Inflammatory macrophage treated with lipopolysaccharide for 1 hour (primary cell): ENCODE measurements at places on chromosomes 1 and 21.

DNA sequence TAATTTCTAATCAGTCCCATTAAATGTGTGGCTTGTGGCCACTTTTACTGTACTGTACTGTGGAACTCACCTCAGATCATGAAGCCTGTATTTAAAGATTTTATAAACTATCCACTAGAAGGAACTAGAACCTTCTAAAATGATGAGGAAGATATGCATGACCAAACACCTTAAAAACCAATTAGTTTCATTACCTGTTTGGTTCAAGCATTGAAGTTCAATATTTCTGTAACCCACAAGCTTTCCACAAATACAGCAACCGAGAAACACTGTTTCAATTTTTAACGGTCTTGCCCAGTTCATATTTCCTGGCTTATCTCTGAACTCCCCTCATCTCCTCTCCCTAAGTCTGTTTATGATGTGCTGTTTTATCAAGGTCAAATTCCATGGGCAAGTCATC is 264.3 kb upstream of the PLD5 start:
- DNase-seq = no peak

GRCh38 chr1:51666478-51666877 is 49.6 kb downstream of the OSBPL9 start:
- DNase-seq = peak; percentile 41

GRCh38 chr1:242534753-242535152 is 10.3 kb upstream of the PLD5 start:
- no peak for DNase-seq

GRCh38 chr1:5501206-5501930 is 490.9 kb downstream of the NPHP4 start:
- DNase-seq = no peak

GRCh38 chr1:33321178-33321577 is 280 bp upstream of the A3GALT2 start:
- no peak for DNase-seq

DNA sequence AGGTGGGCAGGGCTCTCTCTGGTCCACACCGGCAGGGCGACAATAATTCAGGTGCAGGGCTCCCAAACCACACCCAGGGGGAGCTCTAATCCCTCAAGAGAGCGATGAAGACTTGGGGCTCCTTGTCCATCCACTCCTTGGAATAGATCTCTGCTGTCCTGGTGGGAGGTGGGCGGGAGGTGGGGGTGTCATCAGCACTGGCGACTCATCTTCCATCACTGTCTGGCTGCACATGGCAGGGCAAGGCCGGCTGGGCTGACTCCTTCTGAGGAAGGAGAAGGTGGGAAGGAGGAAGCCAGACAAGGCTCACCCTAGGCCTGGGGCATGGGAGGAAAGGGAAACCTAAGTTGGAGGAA is 29.3 kb downstream of the TNNT2 start:
- DNase-seq = peak; percentile 73

GRCh38 chr1:96361271-96361856 is 360.2 kb upstream of the PTBP2 start:
- DNase-seq = peak; percentile 58
